ENCODE measurements at places on chromosomes 16 and 17.
A peak's percentile ranks its signal among the peaks of the same experiment; 100 is the strongest.

DNA sequence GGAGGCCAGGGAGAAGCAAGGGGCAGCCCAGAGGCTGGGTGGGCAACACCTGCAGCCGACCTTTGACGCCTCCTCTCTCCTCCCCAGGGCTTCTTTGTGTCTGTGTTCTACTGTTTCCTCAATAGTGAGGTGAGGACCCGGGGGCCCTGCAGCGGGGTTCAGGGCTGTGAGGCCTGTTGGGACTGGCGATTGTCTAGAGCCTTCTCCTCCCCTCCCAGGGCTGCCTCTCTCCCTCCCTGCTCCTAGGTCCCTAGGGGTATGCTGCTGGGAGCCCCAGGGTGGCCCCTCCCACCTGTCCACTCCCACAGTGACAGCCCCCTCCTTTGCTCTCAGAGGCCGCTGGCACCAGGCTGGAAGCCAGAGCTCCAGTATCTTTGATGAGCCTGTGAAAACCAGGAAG lies 10.8 kb upstream of the SPPL2C start:
- DNase-seq, result no peak

DNA sequence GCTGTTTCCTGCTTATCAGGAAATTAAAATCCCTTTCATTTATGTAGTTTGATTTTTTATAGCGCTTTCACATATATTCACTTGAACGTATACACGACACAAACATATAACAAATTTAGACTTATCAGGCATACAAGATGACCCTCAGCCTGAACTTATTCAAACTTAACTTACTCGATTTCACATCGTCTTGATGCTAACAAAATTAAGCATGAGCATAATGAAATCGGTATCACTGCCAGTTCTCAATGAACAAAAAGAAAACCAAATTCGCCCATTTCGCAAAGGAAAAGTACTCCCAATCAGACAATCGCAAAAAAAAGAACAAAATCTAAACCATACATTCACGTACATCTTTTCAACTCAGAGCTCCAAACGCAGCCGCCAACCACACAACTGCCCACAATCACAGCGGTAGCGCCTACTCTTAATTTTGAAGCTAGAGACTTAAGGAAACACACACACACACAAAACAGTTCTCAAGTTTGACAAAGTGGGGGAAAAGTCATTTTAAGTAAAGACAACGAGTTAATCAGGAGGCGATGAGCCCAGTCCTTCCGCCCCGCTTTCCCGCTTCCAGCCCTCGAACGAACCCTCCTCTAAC lies 1.1 kb downstream of the GJC1 start:
- DNase-seq, result no peak

DNA sequence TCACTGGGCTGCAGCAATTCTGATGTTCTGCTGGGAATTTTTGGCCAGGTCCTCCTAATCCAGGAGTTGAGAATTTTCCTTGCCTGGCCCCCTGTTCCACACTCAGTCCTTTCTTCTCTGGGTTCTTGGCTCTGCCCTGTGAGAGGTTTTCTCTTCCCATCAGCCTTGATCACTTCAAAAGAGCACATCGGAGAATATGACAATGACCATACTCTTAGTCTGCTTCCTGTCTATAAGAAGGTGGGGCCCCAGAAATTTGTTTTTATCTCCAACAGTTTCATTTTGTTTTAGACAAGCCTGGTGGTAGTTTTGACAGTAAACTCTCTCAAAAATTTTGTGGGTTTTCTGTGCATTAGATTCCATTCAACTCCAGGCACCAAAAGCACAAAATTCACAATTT lies 70.7 kb downstream of the C17orf67 start:
- DNase-seq, result no peak

GRCh38 chr17:45656527-45657181 lies 127.5 kb upstream of the CRHR1 start:
- DNase-seq, result no peak

- no peak for DNase-seq
These were observed 5.0 kb downstream of the SEZ6L2 start for GRCh38 chr16:29894352-29894751.

DNA sequence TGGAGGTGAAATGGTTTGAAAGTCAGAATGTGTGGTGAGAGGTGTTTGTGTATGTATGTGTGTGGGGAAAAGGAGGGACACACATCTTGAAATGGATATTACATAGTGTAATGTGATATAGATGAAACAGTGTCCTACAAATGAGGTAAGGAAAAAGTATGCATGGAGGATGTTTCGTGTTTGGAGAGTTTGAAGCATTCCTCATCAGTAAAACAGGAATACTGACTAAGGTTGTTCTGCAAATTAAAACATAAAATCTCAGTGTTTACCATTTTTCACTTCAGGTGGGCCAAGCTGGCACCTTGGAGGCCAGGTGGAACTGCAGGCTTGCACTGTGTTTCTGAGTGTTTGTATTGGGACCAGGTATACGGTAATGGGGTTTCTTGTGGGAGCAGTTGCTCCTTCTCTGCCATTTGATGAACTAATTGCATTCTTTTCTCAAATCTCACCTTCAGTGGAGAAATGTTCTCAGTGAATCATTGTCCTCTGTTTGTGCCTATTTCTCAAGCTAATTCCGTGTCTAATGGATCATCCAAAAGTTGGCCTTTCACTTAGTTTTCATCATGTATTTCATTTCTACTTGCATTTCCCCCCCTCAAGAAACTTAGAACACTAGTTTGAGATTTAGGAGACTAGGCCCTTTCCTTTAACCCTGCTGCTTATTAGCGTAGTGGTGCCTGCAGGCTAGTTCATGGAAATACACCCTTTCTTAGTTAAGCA lies 8.2 kb upstream of the TBKBP1 start:
- no peak for DNase-seq

GRCh38 chr16:75288181-75288580 lies 36.8 kb upstream of the BCAR1 start:
- DNase-seq, result no peak

- DNase-seq, result no peak
These were observed 4.5 kb upstream of the MRPL38 start for GRCh38 chr17:75909051-75909811.

DNA sequence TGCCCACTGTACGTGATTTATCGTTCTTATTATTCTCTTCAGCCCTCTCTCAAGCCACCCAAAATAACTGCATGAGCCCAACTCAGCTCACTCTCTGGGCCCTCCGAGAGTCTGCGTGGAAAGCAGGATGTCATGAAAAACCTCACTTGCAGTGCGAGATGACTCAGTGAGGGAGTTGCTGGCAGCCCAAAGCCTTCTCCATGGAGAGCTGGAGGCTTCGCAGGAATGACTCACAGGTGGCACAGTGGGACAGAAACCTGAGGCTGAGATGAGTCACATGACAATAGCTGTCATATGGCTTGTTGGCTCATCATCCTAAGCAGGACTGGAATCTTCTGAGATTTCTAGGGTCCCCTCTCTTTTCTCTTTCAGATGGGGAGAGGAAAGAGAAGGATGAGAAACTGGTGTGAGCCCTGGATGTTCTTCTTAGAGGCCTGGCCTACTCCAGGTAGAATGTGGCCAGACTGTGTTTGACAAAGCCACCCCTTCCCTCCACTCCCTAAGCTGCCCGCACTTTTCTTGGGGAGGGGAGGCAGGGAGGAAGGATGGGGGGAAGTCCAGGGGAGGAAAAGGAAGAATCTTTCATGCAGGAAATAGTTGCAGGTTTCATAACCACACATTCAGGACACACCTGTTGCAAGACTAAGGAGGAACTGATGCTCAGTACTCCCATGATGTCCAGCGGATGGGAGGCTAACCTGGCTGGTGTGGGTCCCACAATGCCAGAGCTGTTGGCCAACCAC lies 160.6 kb upstream of the RPL38 start:
- no peak for DNase-seq

- DNase-seq, result no peak
These were observed 139.7 kb upstream of the PLCG2 start for GRCh38 chr16:81639348-81639747.

- no peak for DNase-seq
These were observed 113.4 kb downstream of the AMFR start for GRCh38 chr16:56312028-56312300.

DNA sequence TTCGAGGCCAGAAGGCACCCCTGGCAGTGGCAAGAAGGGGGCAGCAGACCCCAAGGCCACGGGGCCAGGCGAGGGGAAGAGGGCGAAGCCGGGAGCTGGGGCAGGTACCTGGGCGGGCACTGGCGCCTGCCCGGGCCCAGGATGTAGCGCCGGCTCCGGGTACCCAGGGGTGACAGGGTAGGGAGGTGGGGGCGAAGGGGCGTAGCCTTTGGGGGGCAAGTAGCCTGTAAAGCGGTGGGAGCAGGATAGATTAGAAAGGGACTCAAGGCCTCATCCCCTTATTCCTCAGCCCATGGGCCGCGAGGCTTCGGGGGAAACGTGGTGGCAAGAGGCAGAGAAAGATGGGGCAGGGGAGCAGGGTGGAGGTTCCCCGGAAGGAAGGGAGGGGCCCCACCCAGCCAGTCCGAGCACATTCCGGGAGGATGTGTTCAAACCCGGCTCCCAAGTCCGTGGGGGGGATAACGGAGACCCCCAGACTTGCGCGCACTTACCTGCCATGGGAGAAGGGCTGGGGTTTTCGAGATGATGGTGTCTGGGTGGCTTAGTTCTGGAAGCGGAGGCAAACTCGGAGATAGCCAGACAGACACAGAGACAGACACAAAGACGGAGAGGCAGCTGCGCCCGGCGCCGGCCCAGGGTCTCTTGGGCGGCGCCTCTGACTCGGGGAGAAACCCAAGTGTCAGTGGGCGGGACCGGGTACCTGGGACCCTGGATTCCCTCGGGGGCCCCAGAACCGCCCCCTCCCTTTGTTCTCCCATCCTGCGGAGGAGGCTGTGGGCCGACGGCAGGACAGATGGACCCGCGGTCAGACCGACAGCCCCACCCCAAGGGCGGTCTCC lies 493 bp downstream of the PLSCR3 start:
- DNase-seq, result no peak

- no peak for DNase-seq
These were observed 262.6 kb downstream of the MAP2K6 start for GRCh38 chr17:69677130-69677529.

DNA sequence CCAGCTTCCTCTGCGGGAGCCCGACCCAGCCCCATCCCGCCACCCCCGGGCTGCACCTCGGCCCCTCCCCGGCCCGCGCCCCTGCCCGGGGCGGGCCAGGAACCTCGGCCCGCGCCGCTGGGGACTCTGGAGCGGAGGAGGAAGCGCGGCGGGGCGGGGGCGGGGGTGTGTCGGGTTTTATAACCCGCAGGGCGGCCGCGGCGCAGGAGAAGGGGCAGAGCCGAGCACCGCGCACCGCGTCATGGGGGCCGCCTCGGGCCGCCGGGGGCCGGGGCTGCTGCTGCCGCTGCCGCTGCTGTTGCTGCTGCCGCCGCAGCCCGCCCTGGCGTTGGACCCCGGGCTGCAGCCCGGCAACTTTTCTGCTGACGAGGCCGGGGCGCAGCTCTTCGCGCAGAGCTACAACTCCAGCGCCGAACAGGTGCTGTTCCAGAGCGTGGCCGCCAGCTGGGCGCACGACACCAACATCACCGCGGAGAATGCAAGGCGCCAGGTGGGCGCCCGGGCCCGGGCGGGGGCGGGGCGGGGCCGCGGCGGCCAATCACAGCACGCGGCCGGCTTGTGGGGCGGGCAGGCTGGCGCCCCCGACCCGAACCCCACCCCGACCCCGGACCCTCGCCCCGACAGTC lies at the start of gene ACE:
Gene ACE, plus strand, starts transcription at position 208 of the 626 bp plus-strand sequence. Its CDS starts 34 bp downstream, at position 242.
- no peak for DNase-seq

DNA sequence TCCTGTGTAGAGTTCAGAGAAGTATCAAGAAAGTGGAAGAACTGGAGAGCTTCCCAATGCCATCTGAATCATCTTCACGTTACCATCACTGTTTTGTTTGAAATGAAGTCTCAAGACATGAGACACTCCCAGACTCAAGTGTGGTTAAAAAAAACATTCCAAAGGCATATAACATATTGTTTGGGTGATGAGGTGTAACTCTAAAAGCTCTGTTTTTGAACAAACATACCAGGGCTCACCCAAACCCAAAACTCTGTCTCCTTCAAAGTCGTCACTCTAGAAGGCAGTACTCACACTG lies 6.3 kb upstream of the ZCCHC14 start:
- DNase-seq, result no peak

DNA sequence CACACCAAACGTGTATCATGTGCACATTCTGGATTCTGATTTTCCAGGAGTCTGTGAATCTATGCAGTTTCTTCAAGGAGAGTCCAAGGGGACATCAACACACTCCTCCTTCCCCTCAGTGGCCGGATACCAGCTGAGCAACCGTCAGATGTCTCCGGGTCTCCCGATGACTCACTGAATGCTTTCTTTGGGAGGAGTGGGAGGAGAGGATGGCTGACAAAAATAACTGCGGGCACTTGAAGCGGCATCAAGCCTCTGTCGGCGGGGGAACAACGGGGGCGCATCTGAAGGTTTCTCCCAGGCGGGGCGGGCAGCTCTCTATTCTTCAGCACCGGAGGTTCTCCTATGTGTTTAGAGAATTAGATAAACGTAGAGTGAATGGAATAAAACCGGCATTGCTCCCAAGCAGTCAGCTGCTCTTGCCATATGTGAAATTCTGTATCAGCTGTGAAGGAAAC lies 24.6 kb upstream of the LRRC75A start:
- DNase-seq, result no peak

- no peak for DNase-seq
These were observed 31.1 kb upstream of the JPH3 start for GRCh38 chr16:87570938-87571867.

- no peak for DNase-seq
These were observed 28.1 kb downstream of the BANP start for GRCh38 chr16:87979352-87979751.

- no peak for DNase-seq
These were observed 5.7 kb upstream of the PHAF1 start for GRCh38 chr16:67104061-67104460.

DNA sequence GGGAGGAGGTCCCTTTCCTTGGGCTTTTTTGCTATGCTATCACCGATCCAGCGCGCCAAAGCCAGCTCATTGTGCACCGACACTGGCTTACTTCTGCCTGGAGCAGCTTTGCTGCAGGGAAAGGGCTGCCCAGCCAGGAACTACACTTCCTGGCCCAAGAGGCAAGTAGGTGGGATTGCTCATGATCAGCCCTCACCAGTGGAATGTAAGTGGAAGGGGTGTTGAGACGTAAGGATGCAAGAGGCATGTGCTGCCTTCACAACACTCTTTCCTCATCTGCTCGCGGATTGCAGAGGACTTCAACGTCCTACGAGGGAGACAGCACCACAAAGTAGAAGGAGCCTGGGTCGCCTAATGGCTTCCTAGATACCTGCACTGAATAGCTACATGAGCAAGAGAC lies 104.3 kb upstream of the FOXF1 start:
- no peak for DNase-seq

- peak; percentile 64 for DNase-seq
These were observed 94.6 kb downstream of the RGS9 start for GRCh38 chr17:65231662-65232335.

- DNase-seq, result no peak
These were observed 235.2 kb upstream of the TNRC6C start for GRCh38 chr17:77723071-77723908.

DNA sequence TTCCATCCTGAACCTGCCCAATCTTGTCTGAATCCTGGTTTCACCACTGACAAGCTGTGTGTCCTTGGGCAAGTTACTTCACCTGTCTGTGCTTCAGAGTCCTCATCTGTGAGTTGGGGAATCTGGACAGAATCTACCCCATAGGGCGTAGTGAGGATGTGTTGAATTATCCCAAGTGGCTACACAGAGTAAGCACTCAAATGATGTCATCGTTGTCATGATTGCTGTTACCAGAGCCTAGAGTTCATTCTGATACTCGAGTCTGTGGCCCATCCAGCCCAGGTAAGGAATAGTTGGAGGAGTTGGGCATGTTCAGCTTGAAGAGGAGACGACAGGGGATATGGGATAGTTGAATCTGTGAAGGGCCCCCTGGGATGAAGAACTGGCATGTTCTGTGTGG lies 45.9 kb downstream of the MAPT start:
- DNase-seq, result no peak

GRCh38 chr17:76586741-76587487 lies 1.3 kb upstream of the ST6GALNAC2 start:
- no peak for DNase-seq

- DNase-seq, result no peak
These were observed 182.4 kb downstream of the DNAH9 start for GRCh38 chr17:11780621-11781020.

Data from AML-193 (cell line).